ENCODE measurements at places on chromosomes 7 and 10. TPM values are rescaled to one million over a fixed set of nuclear protein-coding genes. Genes with fewer than 3 reads are reported as not detected.

CPA1 gene
- not detected for total RNA-seq

- no peak for DNase-seq
Measured at GRCh38 chr10:6037422-6037821, 24.7 kb downstream of the IL2RA start.

DNA sequence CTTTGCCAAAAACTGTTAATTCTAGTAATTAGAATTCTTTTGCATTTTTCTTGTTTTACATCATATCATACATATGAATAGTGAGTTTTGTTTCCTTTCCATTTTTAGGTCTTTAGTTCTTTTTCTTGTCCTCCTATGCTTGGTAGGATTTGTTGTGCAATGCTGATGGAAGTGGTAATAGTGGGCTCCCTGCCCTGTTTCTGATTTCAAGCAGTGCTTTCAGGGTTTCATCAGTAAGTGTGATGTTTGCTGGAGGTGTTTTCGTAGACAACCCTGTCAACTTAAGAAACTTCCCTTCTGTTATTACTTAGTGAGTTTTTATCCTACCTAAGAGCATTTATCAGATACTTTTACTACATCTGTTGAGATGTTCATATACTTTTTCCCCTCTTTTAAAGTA is 50.5 kb downstream of the CSGALNACT2 start:
- no peak for DNase-seq

DNA sequence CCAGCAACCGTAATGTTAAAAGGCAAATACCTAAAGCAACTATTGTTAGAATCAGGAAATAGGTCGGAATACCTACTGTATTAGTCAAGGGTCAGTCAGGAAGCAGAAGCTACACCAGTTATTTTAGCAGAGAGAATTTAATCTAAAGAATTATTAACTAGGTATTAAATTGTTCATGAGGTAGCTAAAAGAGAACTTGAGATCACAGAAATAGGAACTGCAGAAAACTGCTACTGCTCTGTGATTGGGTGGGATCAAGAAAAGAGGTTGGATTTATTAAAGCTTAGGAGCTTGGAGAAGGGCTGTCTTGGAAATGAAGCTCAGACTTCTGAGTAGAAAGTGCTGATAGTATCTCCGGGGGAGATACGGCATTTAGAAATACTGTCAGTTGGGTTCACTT is 20.0 kb upstream of the ZNF438 start:
- no peak for DNase-seq

- no peak for DNase-seq
Measured at GRCh38 chr7:2193575-2194305, 39.0 kb downstream of the MAD1L1 start.

GRCh38 chr7:80581486-80582260 is 56.8 kb upstream of the CD36 start:
- DNase-seq = no peak

DNA sequence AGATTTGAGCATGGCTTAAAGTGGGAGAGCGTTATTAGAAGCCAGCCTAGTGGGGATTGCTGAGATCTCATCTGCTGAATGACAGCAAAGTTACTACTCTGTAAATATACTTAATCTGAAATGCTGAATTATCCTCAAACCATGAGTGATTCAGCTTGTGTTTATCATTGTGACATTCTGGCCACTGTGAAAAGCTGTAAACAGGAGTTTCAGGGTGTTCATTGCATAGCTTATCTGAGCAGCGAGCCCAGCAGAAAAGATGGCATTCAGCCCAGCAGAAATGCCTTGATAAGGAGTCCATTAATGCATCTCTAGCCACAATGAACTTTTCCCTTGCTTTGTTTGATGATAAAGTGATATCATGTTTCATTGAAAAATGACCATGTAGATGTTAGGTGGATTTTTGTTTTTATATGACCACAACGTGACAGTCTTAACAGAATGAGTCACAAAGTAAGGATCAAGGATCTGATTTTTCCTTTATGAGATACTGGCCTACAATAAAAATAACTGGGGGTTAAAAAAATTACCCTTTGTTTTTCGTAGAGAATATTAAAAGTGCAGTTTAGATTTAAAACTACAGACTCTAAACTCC is 7.8 kb downstream of the TES start:
- DNase-seq = no peak

DNA sequence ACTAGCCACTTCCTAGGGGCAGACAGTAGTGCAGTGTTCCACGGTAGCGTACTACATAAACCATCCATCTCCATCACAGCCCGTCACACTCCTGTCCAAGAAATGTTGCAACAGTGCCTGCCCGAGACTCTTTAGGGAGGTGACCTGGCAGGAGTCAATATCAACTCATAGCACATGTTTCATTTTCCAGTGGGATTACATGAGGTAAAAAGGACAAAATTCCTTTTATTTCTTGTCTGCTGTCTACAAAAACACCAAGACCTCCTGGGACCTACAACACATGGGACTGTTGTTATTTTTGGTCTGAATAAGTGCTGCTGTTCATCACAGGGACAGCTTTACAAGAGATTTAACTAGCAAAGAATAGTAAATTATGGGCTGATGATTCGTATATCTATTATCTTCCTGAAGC is 99.9 kb downstream of the MPP7 start:
- no peak for DNase-seq

DNA sequence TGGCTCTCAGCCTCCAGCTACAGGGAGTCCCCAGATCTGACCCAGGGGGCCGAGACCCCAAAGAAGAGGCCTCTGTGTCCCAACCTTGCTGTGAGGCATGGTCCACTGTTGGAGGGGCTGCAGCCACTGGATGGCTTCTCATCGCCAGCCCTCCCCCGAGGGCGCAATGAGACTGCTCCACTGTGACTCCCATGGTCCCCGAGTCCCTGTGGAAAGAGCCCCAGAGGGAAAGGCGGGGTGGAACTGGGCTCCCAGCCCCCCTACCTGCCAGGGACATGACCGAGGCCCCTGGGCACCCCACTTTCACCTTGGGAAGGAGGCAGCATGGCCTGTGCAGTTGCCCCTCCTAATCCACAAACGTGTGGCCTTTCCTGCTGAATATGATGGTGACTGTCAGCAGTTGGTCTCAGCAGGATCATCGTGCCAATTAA is 33.5 kb upstream of the RET start:
- no peak for DNase-seq

GLCCI1 gene
- total RNA-seq = 27.3 TPM

CYP3A4 gene
- total RNA-seq = 2.3 TPM

DNA sequence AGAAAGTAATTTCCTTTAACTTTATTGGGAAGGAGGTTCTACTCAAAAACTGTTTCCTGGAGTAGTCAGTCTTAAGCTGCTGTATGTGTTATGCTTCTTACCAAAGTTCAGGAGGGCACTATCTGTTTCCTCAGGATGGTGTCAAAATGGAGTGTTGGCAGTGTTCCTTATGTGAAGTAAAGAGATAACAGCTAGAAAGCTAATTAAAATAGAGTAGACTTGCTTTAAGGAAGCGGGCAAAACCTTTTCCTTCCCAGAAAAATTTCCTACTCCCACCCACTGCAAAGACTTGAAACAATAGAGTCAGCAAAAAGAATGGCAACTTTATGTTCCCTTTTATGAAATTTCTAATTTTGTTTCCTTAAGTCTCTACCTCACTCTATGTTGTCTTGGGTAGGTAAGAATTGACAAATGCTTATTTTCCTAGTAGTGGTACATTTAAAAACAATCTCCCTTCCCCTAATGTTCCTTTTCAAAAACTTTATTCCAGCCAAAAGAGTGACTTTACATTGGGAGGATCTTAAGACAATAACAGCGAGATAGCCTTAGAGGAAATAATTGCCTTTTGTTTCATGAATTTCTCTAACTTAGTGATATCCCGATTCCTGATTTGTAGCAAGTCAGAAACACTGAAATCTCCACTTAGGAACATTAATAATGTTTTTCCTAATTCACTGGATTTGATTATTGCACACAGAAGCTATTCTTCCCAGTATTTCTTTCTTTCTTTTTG is 26.5 kb upstream of the ENTPD1 start:
- DNase-seq = no peak

- no peak for DNase-seq
Measured at GRCh38 chr10:72564596-72564995, 61.3 kb downstream of the MICU1 start.

GRCh38 chr7:28748933-28749584 is 209.1 kb downstream of the TRIL start:
- DNase-seq = no peak

DNA sequence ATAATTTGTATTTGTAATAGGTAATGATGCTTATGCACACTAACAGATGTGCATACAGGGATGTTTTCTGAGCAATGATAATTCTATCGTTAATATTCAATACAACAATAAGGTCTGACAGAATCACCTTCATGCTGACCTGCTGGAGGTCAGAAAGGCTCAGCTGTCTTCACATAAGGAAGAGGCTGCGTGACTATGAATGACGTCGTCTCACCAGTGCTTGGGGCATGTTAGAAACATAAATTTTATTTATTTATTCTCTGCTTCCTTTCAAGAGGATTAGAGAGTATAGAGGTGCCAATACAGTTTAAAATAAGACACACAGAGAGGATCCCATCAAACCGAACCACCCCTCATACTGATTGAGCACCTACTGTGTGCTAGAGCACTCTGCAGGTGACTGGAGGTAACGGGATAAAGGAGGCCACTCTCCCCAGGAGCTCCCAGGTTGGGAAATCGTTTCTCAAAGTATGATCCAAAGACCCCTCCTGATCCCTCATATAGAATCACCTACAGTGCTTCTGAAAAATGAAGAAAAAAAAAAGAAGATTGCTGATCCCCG is 265.6 kb upstream of the NPVF start:
- DNase-seq = no peak

DNA sequence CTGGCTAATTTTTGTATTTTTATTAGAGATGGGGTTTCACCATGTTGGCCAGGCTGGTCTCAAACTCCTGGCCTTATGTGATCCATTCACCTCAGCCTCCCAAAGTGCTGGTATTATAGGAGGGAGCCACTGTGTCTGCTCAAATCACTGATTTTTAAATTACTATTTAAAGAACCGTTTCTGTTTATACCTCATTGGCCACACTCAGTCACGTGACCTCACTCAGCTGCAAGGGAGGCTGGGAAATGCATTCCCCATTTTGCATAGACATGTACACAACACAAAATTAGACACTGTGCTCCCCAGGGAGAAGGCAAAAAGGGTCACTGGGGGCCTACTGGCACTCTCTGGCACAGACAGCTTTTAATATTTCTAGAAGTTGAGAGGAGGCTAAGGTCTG is 13.6 kb upstream of the CALU start:
- no peak for DNase-seq

SMKR1 gene
- not detected for total RNA-seq

DNA sequence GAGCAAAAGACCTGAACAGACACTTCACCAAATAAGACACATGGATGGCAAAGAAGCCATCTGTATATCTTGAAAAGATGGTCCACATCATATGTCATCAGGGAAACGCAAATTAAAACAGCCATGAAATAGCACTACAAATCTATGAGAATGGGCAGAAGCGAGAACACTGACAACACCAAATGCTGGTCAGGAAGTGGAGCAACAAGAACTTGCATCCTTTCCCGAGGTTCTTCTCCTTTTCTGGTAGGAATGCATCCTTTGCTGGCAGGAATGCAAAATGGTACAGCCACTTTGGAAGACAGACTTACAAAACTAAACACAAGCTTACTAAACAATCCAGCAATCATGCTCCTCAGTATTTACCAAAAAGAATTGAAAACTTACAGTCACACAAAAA is 60.0 kb downstream of the PIK3AP1 start:
- no peak for DNase-seq

DNA sequence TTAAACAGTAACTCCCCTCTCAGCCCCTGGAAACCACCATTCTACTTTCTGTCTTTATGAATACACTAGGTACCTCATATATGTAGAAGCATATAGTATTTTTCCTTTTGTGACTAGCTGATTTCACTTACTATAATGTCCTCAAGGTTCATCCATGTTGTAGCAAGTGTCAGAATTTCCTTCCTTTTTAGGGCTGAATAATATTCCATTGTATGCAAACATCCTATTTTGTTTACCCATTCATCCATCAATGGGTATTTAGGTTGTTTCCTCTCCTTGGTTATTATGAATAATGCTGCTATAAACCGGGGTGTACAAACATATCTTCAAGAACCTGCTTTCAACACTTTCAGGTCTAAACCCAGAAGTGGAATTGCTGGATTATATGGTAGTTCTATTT is 125.3 kb downstream of the SGMS1 start:
- no peak for DNase-seq

DNA sequence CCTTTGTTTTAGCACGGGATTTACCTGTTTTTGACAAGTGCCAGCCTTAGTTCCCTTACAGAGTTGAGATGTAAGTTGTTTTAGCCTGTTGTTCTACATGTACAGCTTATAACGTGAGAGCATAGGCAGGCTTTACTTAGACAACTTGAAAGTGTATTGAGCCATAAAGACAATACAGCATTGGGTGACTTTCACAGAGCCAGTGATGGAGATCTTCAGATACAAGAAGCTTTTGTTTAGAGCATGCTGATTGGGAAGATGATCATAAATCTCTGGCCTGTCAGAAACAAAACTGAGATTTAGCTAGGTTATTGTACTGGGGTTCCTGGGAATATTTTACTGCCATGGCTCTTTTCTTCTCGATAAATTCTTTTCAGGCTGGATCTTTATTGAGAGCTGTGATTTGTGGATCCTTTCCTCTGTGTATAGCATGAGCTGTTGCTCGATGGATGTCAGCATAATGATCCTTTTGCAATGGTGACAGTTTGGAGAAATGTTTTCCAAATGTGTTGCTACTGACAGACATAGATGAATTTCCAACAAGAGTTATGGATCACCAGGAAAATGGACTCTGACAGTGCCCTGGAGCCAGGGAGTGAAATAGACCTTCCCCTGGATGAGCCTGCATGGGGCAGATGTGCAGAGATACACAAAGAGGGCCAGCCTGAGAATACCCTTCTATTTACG is 30.2 kb downstream of the LHFPL3 start:
- DNase-seq = no peak

SEMA3C gene
- 46.0 TPM for total RNA-seq

GRCh38 chr7:17690030-17690429 is 250.3 kb downstream of the SNX13 start:
- DNase-seq = no peak

DNA sequence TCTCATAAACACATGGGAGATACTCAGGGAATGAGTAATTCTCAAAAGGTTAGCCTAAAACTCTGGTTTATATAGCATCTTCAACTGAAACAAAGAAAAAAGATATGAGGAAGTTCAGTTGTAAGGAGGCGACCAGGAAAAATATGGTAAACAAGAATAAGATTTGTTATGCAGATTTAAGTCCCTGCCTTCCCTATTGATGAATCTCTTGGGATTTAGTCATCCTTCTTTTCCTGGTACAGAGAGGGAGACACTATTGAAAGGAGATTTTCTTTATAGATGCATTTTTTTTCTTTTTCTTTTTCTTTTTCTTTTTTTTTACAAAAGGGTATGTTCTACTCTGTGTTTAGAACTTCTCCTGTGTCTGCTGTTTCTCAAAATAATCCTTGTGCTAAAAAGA is 557.5 kb downstream of the DNAJB9 start:
- no peak for DNase-seq

DNA sequence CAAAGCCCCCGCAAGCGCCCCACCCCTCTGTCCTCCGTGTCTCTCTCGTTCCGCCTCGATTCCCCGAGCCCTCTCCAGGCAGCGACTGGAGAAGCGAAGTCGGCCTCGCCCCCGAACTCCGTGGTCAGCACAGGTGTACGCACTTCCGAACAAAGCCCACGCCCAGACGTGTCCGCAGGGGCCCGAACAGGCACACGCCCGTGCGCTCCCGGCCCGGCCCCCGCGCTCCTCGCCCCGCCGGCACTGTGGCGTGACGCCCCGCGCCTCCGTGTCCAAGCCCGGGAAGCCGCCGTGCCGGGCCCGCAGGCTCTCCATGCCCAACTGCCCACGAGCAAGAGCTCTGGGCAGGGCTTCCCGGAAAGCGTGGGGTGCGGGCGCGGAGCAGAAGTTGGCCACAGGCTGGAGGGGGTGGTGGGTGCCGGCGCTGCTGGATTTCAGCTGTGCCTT is 662 bp downstream of the NRCAM start:
- no peak for DNase-seq
